ENCODE measurements at places on chromosomes 2 and 18.

- no peak for DNase-seq
Measured at GRCh38 chr18:23279931-23280330, 144.6 kb downstream of the CABLES1 start.

- no peak for DNase-seq
Measured at GRCh38 chr2:230784795-230785194, 72.2 kb downstream of the CAB39 start.

DNA sequence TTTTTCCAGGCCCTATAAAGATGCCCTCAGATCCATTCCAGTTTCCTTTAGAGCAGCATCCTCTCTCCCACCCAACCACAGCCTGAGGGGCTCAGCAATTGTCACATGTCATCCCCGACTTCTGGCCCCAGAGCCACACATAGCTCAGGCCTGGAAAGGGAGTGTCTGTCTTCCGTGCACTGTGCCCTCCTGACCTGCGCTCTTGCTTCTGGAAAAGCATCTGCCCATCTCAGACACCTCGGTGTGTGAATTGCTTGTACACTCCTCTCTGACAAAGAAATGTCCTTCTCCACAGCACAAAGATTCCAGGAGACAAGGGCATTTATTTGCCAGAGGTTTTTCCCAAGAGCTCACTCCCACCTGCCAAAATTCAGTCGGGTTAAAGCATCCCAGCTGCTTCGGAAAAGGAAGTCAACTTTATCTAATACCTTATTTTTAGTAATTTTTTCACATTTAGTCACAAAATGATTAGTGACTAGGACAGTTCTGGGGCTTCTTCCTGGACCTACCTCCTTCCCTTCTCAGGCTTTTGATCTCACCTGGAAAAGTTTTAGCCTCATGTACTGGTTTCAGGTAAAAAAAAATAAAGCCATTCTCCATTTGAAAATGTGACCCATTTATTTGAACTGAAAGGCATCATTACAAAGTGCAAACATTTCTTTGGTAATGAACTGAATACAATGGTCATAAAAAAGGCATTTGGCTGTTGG, 112.9 kb downstream of the PXDN start:
- DNase-seq: no peak

DNA sequence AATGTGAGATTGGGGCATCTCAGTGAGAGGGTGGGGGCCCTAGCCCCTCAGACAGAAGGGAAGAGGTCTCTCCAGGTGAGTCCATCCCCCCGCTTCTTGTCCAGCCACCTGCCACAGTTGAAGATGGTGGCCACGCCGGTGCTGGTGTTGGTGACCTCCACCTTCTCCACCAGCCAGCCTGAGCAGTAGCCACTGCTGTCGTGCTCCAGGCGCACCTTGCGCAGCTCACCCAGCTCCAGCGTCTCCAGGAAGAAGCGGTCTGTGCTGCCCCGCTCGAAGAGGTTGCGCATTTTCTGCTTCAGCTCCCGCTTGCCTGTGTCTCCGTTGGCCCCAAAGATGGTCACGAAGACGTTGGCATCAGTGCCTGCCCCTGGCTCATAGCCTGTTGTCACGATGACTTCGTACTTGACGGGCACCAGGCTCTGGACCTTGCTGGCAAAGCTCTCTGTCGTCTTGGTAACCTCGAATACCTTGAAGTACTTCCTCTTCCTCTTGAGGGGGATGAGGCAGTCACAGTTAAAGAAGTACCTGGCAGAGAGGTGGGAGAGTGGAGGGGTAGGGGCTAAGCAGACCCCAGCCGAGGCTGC, 179.5 kb downstream of the LOXHD1 start:
- no peak for DNase-seq

All from activated T-cell treated with anti-CD3 and anti-CD28 coated beads, Interleukin-2, amount 50 U/mL, for 4 hours (primary cell).